ENCODE measurements at places on chromosomes 1 and 21.

- DNase-seq, result peak; percentile 8
Observed at GRCh38 chr1:29586991-29587745, 350.8 kb downstream of the PTPRU start.

DNA sequence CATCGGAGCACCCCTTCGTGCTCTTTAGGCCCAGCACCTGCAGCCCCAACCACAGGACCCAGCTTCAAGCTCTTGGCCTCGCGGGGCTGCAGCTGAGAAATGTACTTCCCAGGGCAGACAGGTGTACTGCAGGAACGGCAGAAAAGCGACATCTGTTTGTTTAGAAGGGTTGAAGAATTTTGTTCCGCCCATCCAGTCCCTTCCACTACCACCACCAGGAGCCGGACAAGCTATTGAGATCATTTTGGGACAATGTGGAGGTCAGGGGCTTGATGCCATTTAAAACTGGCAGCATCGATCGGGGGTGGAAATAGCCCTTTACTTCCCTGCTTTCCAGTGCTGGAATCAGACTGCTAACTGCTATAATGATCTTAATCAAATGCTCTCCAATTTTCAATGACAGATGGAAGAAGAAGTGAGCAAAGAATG is 1.7 kb downstream of the SERTAD4 start:
- DNase-seq, result no peak

- DNase-seq, result no peak
Observed at GRCh38 chr21:31554511-31555022, 104.9 kb upstream of the SOD1 start.

GRCh38 chr21:41367301-41367944 is 5.6 kb downstream of the MX2 start:
- DNase-seq, result no peak

- no peak for DNase-seq
Observed at GRCh38 chr1:107378866-107379265, 238.0 kb downstream of the NTNG1 start.
